Kasumi-1 (cell line): ENCODE measurements at places on chromosomes 3 and 15.

DNA sequence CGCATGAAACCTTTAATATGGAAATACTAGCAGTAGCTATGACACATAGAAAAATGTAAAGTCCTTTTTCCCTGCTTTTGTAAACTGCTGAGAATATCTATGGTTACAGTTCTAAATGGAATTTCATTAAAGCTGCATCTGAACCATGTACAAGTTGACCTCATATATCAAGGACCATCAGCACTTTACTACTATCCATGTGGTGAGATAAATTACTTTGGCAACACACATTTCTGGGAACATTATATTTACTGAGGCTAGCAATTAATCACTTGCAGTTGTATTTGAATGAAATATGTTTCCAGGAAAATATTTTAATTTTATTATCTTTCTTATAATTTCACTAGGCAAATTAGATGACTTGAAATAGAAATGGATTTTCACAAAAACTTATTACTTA lies 545.5 kb downstream of the NAALADL2 start:
- DNase-seq, result no peak

DNA sequence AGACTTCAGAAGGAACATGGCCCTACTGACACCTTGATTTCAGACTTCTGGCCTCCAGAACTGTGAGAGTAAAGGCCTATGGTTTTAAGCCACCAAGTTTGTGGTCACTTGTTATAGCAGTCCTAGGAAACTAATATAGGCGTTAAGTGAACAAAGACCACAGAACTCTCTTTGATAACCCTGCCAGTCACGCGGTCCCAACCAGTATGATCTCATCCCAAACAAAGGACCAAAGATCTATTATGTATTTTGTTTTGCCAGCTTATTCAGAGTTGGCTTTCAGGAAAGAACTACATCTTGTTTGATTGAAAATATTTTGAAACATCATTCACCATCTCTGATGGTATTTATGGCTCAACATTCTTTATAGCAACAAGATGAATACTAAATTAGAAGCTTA lies 294.4 kb upstream of the SLCO3A1 start:
- DNase-seq, result no peak

GRCh38 chr3:53159156-53160060 lies 1.6 kb upstream of the PRKCD start:
- no peak for DNase-seq

GRCh38 chr3:4504340-4505261 lies 11.5 kb downstream of the ITPR1 start:
- DNase-seq, result peak; percentile 42

GRCh38 chr3:36909181-36909580 lies 35.7 kb downstream of the TRANK1 start:
- no peak for DNase-seq

DNA sequence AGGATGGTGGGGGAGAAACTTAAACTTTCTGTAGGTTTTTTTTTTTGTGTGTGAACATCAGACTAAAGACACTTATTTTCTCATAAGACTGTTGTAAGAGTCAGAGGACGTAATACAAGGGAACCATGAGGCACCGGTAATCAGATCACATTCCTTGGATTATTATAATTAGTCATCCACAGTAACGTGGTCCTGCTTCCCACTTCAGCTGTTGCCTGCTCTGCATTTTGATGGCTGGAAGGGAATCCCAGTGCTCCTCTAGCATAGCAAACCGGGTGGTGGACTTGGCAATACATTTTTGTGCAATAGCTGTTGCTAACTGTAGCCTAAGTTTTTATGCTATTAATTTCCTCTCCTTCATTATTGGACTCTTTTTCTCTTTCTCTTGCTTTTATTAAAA lies 294.8 kb downstream of the NR2F2 start:
- no peak for DNase-seq

DNA sequence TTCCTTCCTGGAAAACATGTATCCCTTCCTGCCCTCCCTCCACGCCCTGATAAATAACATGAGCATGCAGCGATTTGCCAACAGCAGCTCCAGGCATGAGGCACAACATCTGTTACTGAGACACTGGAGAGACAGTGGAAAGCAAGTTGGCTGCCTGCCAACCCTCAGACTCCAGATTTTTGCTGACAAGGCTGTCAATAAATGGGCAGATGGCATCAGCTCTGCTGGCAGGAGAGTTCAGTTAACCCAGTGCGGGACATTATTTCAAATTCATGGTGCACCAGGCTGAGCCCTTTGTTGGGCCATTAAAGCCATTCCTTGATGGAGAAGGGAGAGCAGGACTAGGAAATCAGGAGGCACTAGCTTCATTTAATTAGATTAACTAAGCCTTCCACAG lies 293.3 kb downstream of the MEX3B start:
- DNase-seq, result peak; percentile 62

DNA sequence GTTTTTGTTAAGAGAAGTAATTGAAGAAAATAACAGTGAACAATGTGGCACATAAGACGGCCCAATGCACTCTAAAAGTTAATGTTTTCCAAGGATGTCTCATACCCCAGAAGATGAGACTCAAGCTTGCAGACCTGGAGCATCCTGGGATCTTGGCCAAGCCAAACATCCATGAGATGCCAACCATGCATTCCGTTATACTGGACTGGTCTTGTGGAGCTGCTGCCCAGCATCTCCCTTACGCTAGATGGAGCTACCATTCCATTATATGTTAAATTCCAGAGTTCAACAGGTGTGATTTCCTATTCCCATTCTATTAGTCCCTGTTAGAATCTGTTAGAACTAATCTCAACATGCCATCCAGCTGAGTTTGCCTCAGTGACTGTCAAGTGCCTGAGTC lies 181.8 kb downstream of the PDCD6IP start:
- DNase-seq, result no peak

- DNase-seq, result no peak
These were observed 194.2 kb upstream of the ICE2 start for GRCh38 chr15:60673166-60673565.

GRCh38 chr3:46359733-46360493 lies 6.0 kb downstream of the CCR2 start:
- DNase-seq, result peak; percentile 36

DNA sequence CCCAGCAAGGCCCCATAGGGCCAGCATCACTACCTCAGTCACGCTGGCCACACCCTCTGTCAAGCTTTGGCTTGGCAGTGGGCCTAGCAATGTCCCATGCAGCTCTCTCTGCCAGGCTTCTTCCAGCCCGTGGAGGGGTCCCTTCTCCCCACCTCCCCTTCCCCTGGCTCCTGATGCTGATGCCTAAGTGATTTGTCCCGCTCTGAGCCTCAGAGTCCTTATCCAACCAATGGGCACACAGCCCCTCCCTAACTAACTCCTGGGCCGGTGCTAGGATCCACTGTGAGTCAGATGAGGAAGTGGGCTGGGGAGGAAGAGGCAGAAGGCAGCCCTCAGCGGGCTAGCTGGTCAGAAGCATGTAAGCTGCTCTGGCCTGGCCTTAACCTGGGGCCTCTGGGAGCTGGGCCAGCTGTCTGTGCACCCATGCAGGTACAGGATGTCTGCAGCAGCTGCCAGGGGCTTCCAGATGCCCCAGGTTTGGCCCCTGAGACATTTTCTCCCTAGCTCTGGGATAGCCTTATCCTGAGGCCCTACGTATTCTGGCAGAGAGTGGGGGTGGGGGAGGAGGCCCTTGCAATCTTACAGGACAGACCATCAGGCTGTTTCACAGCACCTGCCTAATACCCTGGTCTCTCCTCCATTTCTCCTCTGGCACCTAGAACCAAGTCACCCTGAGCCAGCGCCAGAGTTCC lies 740 bp upstream of the ZBTB47 start:
- peak; percentile 86 for DNase-seq

GRCh38 chr15:36954486-36954885 lies 145.9 kb downstream of the MEIS2 start:
- no peak for DNase-seq

- DNase-seq, result no peak
These were observed 602.6 kb downstream of the PYDC2 start for GRCh38 chr3:192063570-192063969.

DNA sequence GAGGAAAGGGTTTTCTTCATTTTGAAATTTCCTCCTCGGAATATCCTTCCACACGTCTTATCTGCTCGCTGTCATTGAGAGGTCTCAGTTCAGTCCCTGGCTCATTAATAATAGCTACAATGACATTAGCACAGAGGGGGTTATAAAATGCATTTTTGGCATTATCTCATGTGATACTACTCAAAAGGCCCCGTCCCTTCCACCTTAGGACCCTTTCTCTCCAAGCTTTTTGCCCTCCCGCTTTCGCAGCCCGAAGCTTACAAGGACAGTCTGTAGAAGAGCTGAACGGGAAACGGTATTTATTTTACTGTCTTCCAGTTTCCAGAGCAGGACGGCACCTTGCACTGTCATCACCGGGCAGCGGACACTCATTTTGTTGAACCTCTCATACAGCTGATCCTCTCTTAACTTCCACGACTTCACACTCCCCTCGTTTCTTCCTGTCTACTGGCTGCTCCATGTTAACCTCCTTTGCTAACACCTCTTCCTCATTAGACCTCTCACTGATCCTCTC lies 5.6 kb upstream of the PLEKHO2 start:
- no peak for DNase-seq

GRCh38 chr3:52047295-52047960 lies 8.9 kb downstream of the DUSP7 start:
- DNase-seq, result no peak

GRCh38 chr3:49759226-49759625 lies 27.1 kb downstream of the IP6K1 start:
- DNase-seq, result no peak

DNA sequence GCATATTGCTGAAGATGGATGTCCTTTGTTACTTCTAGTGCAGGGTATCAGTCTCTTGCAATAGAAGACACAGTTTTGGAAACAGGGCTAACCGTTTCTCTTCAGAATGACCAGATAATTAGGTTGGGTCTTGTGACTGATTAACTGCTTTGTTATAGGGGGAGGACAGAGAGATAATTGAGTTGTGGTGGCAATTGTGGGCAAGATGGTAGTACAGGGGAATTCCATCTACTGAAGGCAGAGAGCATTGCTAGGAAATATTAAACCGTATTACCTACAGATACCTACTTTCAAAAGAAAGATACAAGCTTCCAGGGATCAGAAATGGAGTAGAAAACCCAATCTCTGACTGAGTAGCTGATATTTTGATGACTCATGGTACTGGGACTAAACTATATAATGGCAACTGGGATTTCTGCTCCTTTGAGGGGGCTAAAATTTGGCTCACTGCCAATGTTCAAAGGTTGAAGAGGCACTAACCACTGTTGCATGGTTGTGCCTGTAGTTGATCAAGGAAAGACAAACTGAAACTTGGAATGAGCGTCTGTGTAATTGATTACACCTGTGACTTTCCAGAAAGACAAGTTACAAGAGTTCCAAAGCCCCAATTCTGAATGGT lies 4.2 kb downstream of the PRR23B start:
- no peak for DNase-seq
